Posterior cingulate gyrus (tissue), 11 donors: ENCODE measurements at places on chromosomes 16 and 17.

DNA sequence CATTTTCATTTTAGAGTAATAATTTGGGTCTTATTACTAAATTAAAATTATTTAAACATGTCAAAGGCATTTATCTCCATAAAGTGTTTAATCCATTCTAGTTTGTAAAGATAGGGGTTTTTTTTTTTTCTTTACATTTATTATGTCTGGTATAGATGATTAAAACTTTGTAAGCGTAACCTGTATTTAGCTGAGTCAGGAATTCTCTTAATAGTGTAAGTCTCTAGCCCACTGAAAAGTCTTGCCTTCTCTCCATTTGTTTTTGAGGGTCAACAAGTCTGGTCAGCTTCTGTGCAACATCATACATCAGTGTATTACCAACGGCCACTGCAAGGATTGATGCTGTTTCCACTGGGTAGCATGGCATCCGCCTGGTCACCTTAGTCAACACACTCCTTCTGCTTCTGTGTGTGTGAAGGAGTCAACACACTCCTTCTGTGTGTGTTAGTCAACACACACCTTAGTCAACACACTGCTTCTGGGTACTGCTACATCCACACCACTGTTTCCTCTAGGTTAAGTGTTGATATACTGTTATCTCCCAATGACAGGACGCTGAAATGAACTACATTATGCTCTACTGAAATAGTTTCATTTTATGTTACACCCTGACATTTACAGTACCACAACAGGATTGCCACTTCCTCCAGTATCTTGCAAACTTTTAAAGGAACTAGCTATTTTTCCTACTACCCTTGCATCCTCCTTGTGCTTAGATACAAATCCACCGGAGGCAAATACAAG lies 37.3 kb upstream of the VWA3A start:
- no peak for DNase-seq

DNA sequence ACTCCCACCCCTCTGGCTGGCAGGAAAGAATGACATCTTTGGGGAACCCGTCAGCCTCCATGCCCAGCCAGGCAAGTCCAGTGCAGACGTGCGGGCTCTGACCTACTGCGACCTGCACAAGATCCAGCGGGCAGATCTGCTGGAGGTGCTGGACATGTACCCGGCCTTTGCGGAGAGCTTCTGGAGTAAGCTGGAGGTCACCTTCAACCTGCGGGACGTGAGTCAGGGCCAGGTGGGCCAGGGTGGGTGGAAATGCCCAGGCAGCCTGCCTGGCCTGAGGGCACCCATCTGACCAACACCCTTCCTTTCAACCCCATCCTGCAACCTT lies 8.1 kb upstream of the DCAF7 start:
- DNase-seq, result no peak

- no peak for DNase-seq
These were observed 44.6 kb downstream of the ABAT start for GRCh38 chr16:8718851-8719680.

- DNase-seq, result no peak
These were observed 8.3 kb downstream of the FOXJ1 start for GRCh38 chr17:76132574-76133338.

DNA sequence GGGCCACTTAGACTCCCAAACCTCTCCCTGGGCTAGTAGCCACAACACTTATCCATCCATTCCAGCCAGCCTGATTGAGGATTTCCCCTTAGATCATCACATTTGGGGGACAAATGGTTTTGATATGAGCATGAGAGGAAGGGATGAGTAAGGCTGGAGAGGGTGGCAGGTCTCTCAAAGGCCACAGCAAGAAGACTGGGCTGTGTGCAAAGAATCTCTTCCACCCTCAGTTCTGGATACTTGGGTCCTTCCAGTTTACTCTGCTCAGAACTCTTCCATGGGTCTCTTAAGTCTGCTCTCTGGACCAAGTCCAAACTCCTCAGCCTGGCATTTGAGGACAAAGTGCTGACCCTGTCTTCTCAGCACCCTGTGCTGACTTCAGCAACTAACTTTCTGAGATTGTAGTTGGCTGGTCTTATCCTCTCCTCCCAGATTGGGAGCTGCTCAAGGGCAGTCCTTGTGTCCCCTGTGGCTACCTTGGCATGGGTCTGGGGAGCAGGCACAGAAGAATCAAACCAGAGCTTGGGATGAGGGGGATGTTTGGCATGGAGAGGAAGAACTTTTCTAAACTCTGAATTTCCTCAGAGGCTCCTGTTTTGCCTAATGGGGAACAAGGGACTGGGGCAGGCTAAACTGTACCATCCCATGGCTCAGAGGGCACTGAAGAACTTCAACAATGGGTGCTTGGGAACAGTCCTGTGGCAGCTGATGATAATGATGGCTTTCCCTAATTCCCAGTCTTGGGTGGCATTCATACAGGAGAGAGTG lies 3.1 kb upstream of the NFATC3 start:
- no peak for DNase-seq

DNA sequence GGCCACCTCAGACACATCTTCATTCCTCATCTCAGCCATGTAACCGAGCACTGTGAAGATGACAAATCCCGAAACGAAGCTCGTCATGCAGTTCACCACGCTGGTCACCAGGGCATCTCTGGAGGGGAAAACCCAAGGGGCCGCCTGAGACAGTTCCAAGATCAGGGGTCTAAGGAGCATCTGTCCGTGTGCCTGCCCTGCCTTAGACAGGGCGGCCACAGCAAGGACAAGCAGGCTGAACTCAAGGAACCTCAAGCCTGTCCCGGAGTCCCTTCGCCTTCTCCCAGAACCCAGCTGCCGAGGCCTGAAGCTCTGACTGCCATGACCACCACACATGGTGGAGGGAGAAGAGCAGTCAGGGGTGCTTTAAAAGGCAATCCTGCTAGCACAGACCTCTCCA lies 22.7 kb downstream of the SLC6A4 start:
- no peak for DNase-seq
